ENCODE measurements at places on chromosomes 1 and 21.

GRCh38 chr1:30425046-30425445 lies 298.3 kb downstream of the MATN1 start:
- no peak for DNase-seq

- no peak for DNase-seq
Observed at GRCh38 chr1:234406871-234407270, 33.6 kb downstream of the COA6 start.

DNA sequence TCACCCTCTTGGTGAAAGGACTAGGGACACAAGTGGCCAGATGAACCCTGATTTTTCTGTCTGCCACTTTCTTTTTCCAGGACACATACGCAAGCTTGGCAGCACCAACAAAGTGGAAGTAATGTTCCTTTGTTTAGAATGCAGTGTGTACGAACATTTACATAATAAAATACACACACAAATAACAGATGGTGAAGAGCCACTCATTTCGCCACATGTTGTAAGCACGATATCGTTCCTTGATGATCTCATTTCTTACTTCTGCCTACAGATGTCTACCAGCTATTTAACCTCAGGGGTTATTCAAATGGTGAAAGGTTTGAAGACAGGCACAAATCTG lies 670.2 kb upstream of the CXADR start:
- DNase-seq, result no peak

- no peak for DNase-seq
Observed at GRCh38 chr1:202861420-202862132, 27.4 kb downstream of the RABIF start.

DNA sequence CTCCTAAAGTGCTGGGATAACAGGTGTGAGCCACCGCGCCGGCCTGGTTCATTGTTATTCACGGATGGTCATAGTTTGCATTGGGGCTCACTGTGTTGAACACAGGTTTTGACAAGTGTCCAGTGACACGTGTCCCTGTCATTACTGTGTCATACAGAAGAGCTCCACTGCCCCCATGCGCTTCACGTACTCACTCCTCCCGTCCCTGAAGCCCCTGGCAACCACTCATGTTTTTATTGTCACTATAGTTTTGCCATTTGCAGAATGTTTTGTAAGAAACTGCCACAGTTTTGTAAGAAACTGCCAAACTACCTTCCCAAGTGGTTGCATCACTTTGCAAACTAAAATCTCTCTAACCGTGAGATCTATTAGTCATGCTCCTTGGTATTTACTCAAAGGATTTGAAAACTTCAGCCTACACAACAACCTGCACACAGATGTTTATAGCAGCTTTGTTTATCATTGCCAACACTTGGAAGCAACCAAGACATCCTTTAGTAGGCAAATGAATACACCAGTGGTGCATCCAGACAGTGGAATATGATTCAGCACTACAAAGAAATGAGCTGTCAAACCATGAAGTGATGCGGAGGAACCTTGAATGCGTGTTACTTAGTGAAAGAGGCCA lies 163.2 kb upstream of the COL6A1 start:
- no peak for DNase-seq

GRCh38 chr21:44697811-44698734 lies 1.1 kb downstream of the KRTAP10-12 start:
- no peak for DNase-seq

DNA sequence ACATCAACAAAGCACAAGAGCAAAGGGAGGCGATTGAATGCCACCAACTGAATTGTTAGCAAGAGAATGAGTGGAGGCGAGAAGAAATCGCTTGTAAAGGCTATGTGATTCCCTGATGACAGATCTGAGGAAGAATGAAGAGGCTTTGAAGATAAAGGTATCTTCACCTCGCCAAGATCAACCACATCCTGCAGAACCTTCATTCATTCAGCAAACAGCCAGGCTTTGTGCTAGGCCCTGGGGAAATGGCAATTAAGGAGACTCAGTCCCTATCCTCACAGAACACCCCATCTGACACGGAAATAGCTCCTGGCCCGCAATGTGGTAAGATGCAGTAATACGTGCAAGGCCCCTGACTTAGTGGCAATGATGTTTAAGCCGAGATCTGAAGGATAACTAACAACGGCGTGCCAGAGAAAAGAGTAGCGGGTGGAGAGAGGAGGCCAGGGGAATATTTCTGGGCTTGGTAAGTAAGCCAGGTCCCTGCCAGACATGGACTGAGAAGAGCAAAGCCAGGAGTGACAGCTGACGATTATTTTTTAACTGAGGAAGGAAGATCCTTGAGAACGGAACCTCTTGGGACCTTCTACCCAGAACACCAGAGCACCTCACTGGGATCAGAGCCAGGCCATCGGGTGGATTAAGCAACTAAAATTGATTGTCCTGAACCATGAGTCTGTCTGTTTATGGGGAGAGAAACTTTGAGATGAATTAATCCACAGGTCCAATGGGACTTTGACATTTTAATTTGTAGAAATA lies 4.6 kb upstream of the VSIG8 start:
- no peak for DNase-seq
